ENCODE measurements at places on chromosomes 3 and 15.

- no peak for DNase-seq
These were observed 15.4 kb downstream of the ABHD2 start for GRCh38 chr15:89103481-89104171.

GRCh38 chr3:101466465-101467309, 46.3 kb downstream of the SENP7 start:
- DNase-seq = no peak

DNA sequence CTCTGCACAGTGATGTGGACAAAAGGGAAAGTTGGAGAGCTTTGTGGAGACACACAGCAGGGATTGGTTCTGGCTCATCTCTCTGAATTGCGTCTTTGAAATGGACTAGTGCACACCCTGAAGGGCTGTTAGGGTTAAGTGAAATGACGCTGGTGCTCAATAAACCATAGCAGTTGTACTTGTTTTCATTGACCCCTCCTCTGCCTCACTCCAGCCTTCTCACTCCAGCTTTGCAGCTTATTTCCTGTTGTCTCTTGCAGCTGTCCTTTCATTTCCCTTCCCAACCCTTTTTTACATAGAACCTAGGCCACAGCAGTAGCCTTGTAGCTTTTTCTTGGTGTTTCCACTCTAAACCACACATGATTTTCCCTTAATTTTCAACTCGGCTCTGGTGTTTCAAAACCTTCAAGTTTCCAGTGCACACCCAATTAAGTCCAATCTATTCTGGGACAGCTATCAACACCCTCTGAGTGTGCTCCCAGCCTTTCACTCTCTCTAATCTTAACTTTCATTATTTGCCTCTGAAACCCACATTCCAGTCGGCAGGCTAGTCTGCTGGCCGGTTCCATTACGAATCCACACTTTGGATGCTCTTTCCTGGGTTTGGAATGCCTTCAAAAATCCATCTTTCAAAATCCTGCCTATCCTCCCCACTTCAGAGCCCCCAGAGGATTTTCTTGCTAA, 6.4 kb downstream of the C3orf52 start:
- no peak for DNase-seq

- no peak for DNase-seq
These were observed 53.7 kb downstream of the NMD3 start for GRCh38 chr3:161274691-161275298.

DNA sequence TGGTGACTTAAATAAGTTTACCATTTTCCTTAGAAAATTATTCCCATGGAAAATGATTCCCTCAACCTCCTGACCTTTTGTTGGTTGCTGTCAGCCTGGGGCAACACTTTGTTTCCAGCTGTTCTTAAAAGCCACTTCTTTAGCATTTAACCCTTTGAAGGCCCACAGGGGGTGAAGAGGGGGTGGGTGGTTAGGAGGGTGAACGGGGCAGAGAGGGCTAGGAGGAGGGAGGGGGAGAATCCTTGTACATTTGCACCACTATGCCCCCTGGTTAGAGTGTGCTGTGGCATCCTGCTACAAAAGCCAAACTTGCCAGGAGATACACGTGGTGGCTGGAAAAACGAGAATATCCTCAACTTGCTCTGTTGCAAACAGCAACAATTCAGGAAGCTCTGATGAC, 273.2 kb upstream of the RGMA start:
- DNase-seq = no peak

GRCh38 chr3:183548262-183548769, 7.2 kb downstream of the KLHL6 start:
- no peak for DNase-seq

GRCh38 chr3:71134521-71134920, 449.0 kb downstream of the FOXP1 start:
- DNase-seq = no peak

- DNase-seq = no peak
These were observed 525 bp upstream of the MCCC1 start for GRCh38 chr3:183099838-183100204.

DNA sequence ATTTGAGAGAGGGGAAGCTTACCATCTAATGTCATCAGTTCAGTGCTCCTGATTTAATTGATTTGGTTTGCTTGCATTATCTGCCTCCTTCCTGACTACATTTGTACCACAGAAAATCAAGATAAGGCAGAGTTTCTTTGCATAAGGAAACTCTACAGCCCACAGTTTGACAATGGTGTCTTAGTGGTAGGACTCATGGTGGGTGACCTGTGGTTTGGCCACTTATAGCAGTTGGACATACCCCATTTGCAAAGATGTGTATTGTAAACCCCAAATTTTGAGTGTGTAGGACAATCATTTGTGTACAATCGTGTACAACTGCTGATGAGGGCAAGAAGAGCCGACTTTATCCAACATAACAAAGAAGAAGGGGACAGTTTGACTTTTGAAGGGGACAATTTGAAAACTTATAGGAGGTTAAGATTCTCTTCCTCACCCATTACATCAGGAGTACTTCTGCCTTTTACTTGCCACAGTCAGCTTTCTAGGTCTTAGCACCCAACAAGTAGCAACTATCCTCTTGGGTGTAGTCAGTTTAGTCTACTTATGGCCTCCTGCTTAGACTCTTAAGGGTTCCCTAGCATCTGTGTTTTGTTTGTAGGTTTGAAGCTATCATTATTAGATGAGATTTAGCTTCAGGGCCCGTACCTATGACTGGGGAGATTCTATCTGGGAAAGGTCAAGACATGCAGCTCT, 6.2 kb downstream of the TGFBR2 start:
- no peak for DNase-seq

DNA sequence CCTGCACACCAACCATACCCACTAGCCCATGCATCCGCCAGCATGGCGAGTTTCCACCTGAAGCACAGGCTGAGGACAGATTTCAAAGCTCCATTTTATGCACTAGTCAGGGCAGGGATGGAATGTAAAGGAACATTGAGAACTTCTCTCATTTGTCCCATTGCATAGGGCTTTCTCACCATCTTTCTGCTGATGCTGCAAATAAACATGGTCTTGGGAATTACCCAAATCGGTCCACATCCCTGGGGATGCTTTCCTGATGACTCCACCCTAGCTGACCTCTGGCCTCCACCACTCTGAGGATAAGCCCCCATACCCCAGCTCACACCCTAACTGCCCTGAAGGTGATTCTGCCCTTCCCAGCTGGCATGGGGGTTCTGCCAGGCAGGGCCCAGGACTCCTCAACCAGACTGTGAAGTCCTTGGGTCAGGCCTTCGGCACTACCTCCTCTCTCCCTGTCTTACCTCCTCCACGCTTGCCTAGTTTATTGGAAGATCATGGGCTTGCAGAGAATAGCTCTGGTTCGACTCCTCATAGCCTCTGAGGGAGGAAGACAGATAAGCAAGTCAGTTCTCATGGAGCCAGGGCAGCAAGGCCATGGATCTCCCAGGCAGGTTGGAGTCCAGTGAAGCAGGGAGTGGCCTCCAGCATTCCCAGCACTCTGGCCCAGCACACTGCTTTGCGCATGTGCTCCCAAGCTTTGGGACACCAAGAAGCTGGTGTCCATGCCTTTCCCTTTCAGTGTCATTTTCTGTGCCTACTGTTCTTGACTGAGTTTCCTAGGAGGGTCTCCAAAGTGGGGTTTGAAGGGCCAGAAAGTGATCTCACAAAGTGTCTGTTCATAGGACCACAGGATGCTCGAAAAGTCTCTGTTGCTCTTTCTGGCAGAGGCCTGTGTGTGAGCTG, 27.6 kb upstream of the XYLB start:
- no peak for DNase-seq

GRCh38 chr3:53773611-53774368, 72.4 kb downstream of the CHDH start:
- no peak for DNase-seq

- DNase-seq = no peak
These were observed 243.2 kb downstream of the MBNL1 start for GRCh38 chr3:152511904-152512303.

DNA sequence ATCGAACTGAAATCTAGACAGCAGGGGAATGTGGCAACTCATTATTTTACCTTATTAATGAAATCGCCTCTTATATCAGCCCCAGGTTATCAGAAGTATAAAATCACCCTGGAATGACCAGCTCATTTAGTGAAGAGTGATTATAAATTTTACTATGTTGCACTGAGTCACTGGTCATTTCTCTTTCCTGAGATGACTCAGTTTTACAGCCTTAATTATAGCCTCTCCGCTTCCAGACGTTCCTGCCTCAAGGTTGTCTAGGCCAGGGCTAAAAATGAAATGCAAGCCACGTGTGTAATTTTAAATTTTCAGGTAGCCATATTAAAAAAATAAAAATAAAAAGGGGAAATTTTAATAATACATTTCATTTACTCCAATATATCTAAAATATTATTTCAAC, 33.3 kb downstream of the DET1 start:
- no peak for DNase-seq

- DNase-seq = no peak
These were observed 80.8 kb upstream of the DPH6 start for GRCh38 chr15:35626571-35627318.

DNA sequence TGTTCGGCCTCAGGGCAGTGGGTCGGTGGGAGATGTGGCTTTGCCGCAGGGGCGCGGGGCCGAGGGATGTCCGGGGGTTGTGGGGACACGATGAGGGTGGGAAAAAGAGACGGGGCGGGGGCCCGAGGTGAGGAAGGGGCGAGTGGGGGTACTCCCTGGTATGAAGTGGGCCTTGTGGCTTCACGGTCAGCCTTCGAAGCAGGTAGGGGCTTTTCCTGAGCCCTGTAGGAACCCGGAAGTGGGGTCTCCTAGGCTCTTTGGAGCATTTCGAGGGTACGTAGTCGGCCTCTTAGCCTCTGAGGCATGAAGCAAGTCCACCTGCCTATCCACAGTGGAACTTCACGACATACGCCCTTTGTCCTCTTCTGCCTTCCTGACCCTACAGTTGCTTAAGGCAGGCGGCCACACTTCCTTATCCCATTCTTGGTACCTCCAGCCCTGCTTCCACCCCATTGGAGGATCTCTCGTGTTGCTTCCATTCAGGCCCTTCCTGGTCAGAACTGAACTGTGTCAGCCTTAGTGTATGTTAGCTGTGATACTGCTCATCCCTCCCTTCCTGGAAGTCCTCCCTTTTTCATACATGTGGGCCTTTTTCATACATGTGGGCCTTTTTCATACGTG, 389 bp downstream of the ARPC4 start:
- DNase-seq = no peak

GRCh38 chr3:330494-331115, 134.0 kb downstream of the CHL1 start:
- no peak for DNase-seq

- DNase-seq = no peak
These were observed 63.8 kb downstream of the CHSY1 start for GRCh38 chr15:101187820-101188636.

- DNase-seq = no peak
These were observed 107.1 kb upstream of the TPM1 start for GRCh38 chr15:62935300-62936081.

- no peak for DNase-seq
These were observed 598.2 kb downstream of the NAALADL2 start for GRCh38 chr3:175457301-175457700.

GRCh38 chr15:76153241-76154197, 93.7 kb downstream of the TMEM266 start:
- DNase-seq = no peak

DNA sequence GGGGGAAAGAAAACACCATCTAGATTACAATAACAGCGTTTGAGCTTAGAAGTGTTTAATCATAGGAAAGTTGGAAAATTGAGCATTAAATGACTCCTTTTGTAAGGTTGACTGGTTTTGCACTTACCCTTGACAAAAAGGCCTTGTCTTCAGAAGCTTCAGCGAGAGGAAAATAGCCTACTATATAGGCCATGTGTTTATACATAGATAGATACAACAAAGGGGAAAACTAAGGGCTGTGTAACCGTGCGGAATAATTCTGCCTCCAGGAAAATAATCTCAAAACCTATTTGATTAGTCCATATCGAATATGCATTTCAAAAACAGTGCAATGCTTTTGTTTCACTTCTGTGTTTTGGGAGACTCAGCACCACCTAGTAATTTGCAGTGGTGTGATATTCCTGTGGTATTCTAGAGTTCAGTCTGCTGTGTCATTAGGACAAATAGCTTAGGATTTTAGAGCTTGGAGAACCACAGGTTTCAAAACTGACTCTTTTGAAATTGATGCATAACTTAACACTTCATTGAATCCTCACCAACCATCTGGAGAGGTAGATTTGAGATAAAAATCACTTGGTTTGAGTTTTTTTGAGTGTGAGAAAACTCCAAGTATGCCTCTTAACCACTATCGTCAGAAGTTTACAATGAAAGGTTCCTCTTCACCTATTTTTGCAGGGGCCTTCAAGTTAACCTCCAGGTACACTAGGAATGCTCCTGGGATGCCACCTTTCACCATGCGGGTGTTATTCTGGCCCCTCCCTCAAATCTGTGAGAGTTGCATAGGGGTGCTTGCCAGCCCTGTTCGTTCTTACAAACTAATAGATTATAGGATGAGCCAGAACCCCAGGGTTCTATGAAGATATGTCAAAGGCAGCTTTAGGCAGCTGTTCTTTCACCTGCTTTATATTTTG, 1.9 kb downstream of the ARHGAP31 start:
- DNase-seq = no peak

- no peak for DNase-seq
These were observed 27.2 kb downstream of the WNT7A start for GRCh38 chr3:13852638-13853009.

DNA sequence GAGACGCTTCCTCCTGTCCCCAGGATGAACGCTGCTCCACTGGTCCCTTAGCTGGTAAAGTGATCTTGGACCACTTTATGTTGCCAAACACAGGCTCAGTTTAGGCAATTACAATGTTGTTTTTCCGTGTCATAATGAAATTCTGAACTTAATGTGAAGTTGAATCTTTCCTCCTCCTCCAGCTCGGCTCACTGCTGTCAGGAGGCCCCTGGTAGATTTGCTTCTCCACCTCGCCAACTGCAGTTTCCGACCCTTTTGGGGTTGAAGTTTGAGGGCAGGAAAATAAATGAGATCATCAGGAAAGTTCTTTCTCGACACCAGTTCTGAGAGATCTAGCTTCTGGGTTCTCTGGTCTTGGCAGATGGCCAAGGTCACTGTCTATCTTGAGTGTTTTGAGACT, 27.8 kb downstream of the CFAP161 start:
- DNase-seq = no peak

GRCh38 chr3:118772547-118773011, 262.1 kb downstream of the IGSF11 start:
- no peak for DNase-seq
